Body of pancreas (tissue), 4 donors: ENCODE measurements at places on chromosomes 16 and 17. TPM values are rescaled to one million over a fixed set of nuclear protein-coding genes. Genes with fewer than 3 reads are reported as not detected.

GRCh38 chr16:56019274-56019673 lies 144.1 kb upstream of the CES5A start:
- no peak for DNase-seq

PRAC2 gene
- total RNA-seq: not detected

- no peak for DNase-seq
Measured at GRCh38 chr17:58059141-58059540, 24.1 kb upstream of the DYNLL2 start.

DNA sequence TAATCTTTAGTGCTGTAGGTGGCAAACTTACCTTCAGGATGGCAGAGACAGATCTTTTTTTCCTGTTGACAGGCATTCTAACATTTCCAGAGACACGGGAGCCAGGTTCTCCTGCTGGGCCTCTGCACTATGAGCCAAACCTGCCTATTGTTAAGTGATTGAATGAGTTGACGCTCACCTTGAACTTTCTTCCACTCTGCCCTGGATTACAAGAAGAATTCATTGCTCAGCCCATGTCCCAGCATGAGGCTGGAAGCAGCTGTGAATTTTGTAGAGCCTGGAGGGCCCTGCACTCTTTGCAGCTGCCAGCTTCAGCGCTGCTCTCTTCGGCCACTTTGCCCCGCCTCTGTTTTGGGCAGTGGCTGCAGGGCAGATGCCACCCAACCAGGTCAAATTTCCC lies 9.4 kb upstream of the SLC7A5 start:
- no peak for DNase-seq

- peak; percentile 4 for DNase-seq
Measured at GRCh38 chr17:79618383-79619067, 7.7 kb upstream of the RBFOX3 start.

DNA sequence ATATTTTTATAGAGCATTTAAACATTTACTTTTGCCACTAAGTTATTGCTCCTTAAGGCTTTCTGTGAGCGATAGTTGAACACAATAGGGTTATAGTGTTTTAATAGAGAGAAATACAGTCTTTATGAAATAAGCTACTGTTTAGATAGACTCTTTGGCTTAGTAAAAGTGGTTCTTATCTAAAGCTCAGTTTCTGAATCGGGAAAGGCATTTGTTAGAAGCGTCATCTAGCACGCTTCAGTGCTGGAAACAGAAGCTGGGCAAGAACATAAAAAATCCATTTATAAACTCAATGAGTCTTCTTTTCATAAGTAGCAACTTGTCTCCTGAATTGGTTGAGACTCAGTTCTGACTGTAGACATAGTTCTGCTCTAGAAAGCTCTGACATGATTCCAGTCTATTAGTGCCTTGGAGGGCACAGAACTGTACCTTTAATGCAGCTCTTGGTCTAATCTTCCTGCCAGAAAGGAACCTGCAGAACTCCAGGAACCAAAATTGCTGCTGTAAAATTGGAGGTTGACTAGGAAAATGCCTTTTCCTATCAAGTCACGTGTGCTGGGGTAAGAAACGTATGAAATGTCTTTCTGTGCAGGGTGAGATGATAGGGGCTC lies 55.4 kb upstream of the DNAJA2 start:
- DNase-seq: no peak

DNA sequence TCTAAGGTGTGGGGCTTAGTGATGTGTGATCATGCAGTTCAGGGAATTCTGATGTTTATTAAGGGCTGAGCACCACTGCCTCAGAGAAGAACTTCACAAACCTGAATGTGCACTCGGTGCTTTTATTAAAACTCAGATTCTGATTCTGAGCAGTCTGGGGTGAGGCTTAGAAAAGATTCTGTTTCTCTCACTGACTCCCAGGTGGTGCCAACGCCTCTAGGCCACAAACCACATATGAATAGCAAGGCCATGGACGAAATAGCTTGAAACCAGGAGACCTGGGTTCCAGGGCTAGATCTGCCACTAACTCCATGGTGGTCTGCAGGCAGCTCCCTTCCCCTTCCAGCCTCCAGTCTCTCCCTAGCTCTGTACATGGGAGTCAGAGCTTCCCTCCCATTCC lies 169.1 kb downstream of the HS3ST3B1 start:
- no peak for DNase-seq

- no peak for DNase-seq
Measured at GRCh38 chr17:68334393-68334792, 43.1 kb downstream of the ARSG start.

CTF1 gene
- 2.0 TPM for total RNA-seq

GRCh38 chr16:10992797-10993196 lies 48.4 kb downstream of the CLEC16A start:
- DNase-seq: no peak

GRCh38 chr17:45640141-45640850 lies 143.8 kb upstream of the CRHR1 start:
- DNase-seq: peak; percentile 74

DNA sequence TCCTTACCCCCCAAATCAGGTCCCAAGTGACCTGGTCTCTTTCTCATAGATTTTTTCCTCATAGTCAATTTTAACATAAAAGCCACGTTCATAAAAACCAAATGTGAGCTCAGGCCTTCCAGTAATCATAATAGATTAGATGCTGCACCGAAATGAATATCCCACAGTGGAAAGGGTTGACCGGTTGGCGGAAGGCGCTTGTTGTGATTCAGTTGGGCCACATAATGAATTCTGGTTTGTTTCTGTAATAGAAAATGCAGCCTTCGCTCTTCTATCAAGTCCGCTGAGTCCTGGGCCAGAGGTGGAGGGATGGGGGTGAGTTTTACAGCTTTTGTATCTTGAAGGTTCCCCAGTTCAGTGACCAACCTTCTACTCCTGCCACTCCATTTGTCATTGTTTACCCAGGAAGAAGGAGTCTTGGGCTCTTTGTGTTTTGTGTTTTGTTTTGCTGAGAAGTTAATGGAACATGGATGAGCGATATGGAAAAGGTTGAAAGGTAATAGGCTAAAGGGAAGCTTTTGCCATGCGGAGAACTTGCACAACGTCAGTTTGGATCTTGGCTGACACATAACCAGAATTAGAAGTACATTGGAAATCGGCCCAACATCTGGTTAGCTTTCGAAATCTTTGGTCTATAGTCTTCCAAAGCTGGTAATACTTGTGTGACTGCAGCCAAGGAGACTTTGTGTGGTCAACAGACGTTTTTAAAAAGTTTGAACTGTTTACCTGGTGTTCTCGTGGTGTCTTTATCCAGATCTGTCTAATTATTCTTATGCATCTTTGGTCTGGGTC lies 89.5 kb downstream of the CLEC16A start:
- DNase-seq: peak; percentile 44

DNA sequence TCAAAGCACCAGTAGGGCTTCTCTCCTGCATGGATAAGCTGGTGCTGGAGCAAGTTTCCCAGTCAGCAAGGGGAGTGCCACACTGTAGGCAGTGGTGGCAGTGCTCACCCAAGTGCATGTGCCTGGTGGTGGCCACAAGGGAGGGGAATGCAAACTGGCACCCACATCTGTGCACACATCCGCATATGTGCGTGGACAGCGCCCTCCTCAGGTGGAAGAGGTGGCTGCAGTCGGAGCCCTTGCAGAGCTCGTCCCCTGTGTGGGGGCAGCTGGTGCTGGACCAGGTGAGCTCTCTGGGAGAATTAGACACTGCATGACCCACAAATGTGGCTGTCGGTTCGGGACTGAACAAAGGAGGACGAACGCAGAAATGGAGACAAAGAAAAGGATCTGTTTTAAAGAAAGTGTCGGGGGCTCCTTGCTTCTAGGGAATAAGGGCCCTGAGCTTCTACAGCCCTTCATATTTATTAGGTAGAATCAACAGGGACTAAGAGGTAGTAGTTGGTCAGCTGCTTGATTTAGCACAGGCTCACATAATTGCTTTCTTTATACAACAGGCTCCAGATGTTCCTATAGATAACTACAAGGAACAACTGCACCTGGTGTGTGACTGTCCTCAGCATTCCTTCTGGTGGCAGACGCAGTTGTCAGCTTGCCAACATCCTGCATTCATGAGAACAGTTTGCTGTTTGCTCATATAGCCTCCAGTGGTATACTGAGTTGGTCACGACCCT lies 5.3 kb upstream of the ZNF689 start:
- peak; percentile 68 for DNase-seq

DNA sequence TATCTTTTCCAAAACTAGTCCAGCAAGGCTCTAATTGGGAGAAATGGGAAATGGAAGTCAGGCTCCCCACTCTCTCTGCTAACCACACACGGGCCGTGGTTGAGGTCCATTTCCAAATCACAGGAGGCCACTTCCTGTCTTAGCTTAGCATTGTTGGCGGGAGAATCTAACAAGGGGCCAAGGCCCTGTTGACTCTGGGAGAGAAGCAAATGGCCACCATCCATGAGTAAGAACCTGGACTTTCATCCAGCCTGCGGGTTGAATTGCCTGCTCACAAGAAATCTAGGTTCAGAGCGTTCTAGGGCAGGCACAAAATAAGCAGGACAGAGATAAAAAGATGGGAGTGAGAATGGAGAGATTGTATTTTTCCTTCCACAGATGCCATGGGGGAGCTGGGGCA lies 5.7 kb downstream of the FAM20A start:
- no peak for DNase-seq

DNA sequence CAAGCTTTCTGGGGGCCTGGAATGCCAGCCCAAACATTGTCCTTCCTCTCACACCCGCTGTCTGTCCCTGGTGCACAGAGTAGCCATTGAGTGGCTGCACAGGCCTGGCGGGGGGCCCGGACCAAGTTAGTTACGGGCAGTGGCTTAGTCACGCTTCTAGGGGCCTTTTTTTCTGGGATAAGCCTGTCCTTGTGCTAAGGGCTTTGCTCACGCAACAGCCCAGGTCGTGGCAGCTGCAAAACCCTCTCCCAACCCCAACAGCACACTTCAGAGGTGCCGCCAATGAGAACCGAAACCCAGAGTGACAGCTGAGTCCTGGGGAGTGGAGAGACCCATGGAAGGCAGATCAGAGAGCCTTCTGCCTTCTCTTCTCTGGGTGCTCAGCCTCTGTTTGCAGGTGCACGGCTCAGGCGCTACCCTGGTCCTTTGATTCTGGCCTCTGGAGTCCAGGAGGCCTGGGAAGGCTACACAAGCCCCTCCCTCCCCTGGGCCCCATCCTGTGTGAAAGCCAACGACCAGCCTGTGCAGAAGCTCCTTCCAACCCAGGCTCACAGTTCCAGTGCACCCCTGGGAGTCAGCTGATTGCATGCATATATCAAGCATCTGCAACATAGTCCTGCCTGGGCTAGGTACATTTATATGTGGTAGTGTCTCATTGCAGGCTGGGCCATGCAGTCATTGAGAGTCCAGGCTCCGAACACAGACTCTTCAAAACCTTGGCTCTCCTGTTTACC lies 9.1 kb downstream of the WSCD1 start:
- DNase-seq: no peak

DNA sequence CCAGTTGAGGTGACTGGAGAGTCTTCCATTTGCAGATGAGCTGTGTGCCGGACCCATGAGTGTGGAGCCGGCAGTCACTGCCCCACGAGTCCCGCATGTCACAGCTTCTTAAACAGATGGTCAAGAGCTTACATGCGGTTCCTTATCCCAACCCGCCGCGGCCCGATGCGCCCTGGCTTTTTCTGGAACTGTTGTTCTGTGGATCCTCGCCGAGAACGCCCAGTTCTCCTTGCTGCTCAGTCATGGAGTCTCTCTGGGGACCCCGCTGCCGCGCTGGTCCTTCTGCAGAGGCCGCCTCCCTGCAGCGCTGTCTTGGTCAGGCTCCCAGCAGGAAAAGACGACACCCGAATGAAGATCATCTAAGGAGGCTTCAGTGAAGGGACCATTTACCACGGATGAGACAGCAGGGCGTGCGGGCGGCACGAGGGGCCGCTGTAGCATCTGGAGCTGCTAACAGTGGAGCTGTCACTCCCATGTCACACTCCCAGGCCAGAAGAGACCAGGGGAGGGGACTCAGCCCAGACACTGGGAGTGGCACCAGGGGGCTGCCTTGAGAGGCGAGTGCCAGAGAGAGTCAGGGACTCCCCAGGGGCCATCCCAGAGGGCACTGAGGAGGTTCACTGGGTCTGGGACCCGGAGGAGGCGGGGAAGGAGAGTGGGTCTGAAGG lies 10.8 kb upstream of the LGALS3BP start:
- DNase-seq: no peak

DNA sequence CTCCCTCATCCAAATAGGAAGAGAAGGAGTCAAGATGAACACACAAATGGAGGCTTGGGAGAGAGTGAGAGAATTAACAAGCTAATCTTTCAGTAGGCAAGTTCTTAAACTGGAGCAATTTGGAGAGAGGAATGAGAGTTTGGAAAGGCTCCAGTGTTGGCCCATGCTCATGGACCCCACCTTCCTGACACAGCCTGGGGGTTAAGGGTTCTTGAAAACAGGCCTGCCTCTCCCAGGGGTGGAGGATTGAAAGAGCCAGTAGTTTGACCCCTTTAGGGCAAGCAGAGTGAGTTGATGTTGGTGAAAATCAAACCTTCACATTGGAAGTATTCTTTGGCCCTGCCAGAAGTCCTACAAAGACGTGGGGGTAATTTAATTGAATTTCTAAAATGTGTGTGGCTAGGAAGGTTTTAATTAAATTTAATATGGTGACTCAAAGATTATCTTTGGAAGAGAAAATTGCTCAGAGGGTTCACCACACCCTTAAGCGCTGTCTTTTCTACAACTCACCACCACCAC lies 5.8 kb downstream of the HOXB3 start:
- no peak for DNase-seq

DNA sequence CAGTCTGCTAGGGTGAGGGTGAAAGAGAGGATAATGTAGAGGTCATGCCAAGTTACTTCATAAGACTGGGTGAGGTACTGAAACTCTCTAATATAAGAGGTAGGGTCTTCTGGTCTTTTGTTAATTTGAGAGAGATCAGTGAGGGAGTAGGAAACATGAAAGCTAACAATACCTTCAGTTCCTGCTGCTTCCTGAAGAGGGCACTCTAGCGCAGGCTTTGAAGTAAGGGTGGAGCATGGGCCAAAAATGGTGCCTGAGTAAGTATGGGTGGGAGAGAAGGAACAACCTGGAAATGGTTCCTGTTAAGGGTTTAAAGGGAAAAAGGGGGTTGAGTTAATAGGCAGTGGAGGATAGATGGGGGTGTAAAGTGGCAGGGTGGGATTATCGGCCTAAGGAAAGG lies 2449.5 kb downstream of the TP53TG3F start:
- no peak for DNase-seq

DNA sequence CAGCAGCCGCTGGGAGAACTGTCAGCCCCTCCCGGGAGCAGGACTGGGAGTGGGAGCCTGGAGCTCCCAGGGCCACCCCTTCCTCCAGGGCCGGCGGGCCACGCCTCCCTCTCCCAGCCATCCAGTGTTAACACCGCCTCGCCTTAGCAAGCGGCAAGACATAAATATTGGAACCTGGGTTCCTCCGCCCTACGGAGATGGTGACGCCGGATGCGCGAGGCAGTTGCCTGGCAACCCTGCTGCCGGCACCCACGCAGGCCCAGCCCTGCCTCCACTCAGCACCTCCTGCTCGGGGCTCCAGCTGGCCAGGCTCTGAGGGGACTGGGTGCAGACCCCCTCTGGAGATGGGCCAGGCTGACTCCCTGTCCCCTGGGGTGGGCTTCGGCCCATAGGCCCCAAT lies 27.4 kb upstream of the CACNA1H start:
- DNase-seq: peak; percentile 46

DNA sequence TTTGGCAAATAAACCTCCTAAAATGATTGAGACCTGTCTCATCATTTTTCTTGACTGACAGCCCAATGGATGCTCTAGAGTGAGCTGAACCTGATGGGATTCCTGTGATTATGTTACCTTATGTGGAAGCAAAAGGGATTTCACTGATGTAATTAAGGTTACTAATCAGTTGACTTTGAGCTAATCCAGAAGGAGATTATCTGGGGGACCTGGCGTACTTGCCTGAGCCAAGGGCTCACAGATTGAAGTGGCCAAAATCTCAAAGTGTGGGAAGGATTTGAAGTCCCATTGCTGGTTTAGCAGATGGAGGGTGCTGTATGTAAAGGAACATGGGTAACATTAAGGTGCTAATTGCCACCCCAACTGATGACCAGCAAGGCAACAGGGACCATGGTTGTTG lies 214.0 kb downstream of the CPPED1 start:
- no peak for DNase-seq
